DMS153 (cell line): ENCODE measurements at places on chromosomes 5 and 9.

DNA sequence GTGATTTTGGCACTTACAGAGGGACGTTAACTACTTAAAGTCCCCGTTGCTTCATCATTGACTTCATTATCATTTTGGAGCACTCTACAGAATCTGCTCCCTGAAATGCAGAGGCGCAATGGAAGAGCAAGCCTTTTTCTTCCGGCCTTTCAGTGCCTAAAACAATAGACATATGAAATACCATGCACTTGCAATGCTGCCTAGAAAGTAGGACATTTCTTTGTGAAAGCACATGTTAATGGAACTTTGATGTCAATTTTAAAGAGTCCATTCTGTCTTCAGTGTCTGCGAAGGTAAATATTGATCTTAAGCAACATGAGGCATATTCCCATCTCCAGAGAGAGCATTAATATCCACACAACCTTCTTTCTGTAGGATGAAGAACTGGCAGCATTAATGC is 36.3 kb downstream of the ITGA2 start:
- no peak for DNase-seq

GRCh38 chr9:129624168-129624759 is 1.7 kb upstream of the NTMT1 start:
- DNase-seq = no peak

DNA sequence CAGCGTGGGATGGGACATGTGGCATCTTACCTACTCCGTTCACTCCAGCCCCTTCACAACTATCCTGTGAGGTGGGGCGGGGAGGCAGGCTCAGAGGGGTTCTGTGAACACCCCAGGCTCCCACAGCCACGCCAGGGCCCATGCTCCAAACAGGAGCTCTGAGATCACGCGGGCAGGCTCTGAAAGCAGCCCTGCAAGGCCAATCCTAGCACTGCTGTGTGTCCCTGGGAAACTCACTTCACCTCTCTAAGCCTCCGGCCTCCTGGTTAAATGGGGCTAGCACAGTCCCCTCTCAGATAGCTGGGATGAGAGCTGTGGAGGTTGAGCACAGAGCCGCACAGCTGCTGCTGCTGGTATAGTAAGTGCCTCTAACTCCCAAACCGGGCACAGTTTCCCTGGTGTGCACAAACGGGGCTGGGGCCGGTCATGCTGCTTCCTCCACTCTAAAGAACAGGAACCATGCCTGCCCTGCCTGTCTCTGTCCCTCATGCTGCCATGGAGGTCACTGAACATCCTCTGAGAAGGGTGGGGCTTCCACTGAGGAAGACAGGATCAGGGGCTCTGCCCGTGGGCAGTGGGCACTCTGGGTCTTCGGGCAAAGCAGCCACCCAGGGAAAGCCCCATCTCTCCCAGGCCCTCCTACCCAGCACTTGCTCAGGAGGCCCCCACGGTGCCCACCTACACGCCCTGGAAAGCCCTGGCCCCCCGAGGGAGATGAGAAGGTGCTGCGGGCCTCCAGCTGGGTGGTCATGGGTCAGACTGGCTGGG is 13.0 kb upstream of the ASS1 start:
- DNase-seq = no peak

GRCh38 chr5:10699281-10699874 is 61.7 kb downstream of the DAP start:
- no peak for DNase-seq

DNA sequence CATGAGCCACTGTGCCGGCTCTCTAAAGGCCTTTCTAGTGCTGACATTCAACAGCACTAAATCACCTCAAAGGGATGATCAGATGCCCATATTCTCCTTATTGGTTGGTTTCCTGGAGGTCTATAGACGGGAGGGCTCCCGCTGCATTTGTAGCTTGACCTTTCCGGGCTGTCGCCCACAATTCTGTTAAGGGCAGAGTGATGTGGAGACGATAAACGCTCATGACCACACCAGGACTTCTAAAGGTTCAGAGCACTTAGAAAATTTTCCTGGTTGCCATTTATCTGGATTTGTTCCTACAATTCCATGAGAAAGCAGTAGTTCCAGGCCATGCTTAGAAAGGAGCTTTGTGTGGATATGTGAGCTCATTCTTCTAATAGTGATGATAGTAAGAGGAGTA is 170.3 kb downstream of the SLC12A2 start:
- no peak for DNase-seq

GRCh38 chr9:126704892-126705766 is 91.4 kb downstream of the LMX1B start:
- DNase-seq = no peak

- no peak for DNase-seq
Measured at GRCh38 chr5:76652809-76653414, 29.7 kb upstream of the F2RL2 start.

DNA sequence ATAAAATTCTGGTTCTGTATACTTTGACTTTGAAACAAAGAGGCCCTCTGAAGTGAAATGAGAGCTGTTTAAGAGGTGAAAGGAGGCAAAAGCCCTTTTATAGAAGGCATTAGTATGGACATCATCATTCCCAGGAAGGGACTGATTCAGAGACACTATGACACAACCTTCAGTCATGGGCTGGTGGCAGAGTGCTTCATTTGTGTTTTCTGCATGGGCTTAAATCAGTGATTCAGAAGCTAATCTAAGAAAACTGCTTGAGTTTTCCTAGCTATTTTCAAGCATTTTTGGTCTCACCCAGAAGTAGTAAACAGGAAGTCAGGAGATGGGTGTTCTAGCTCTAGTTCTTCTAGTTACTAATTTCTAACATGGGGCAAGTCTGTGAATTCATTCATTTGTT is 288.9 kb downstream of the TRPM3 start:
- DNase-seq = no peak

- no peak for DNase-seq
Measured at GRCh38 chr9:113618836-113619490, 155.4 kb downstream of the RGS3 start.

GRCh38 chr5:99104538-99105132 is 175.8 kb upstream of the CHD1 start:
- peak; percentile 7 for DNase-seq

- DNase-seq = no peak
Measured at GRCh38 chr5:144036476-144036875, 134.0 kb downstream of the YIPF5 start.

GRCh38 chr5:163880302-163880701 is 374.9 kb downstream of the MAT2B start:
- no peak for DNase-seq

GRCh38 chr5:159972538-159973362 is 36.2 kb upstream of the TTC1 start:
- no peak for DNase-seq

- no peak for DNase-seq
Measured at GRCh38 chr5:1814183-1815020, 13.2 kb downstream of the NDUFS6 start.

GRCh38 chr9:69671311-69671878 is 776 bp downstream of the APBA1 start:
- DNase-seq = no peak

DNA sequence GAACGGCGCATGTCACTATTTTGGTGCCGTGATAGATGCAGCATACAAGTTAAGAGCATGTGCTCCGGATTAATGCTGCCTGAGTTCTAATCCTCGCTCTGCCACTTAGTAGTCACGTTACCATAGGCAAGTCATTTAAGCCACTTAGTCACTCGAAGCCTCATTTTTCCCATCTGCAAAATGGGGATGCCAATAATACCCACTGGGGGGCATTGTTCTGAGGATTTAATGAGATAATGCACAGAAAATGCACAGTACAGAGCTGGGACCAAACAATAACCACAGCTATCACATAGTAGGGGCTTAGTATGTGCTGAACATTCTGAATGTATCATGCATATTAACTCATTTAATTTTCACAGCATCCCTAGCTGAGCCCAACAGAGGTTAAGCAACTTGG is 9.1 kb downstream of the NIPAL4 start:
- DNase-seq = no peak

GRCh38 chr9:93216073-93216365 is 32.1 kb downstream of the WNK2 start:
- no peak for DNase-seq
